ENCODE measurements at places on chromosomes 16 and 17.

- no peak for DNase-seq
Observed at GRCh38 chr16:67598527-67598926, 36.2 kb downstream of the CTCF start.

GRCh38 chr16:74291577-74292208 lies 4.9 kb upstream of the PSMD7 start:
- no peak for DNase-seq

DNA sequence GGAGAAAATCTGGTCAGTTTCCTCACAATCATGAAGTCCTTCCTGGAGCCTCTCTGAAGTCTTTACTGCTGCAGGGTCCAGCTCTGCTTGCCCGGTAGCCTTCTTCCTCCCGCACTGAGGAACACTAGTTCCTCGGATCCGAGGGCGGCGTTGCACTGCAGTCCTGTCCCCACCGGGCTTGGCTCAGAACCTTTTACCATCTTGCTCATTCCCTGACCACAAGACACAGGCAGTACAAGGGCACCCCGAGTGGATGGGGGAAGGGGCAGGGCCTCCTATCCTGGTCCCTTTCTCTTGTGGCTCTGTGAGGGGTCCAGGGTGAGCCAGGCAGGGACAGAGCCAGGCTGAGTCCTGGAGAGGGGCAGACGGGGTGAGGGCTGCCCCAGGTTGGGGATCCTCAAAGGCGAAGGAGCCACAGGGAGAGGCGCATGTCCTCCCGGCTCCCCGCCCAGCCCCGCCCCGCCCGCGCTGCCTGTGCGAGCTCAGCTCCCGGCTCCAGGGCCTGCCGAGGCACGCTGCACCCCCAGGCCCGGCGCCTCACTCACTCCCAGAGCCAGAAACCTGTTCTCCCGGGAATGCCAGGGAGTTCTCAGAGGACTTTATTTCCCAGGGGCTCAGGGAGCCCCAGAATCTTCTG lies 1.5 kb downstream of the FOXN1 start:
- no peak for DNase-seq

DNA sequence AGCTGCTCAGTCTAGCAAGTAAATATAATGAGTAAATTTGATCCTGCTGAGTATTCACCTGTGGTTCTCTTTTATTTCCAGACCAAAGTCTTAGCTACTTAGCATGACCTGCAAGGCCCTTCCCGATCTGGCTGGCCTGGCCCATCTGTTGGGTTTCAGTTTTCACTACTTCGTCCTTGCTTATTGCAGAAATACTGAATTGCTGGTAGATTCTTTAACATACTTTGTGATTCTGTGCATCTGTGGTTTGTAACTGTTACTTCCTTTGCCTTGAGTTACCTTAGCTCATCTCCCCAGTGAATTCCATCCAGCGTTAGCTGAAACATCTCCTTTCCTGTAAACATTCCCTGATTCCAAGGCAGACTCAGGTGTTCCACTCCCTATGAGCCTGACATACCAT lies 131.1 kb downstream of the PHKB start:
- DNase-seq = no peak

DNA sequence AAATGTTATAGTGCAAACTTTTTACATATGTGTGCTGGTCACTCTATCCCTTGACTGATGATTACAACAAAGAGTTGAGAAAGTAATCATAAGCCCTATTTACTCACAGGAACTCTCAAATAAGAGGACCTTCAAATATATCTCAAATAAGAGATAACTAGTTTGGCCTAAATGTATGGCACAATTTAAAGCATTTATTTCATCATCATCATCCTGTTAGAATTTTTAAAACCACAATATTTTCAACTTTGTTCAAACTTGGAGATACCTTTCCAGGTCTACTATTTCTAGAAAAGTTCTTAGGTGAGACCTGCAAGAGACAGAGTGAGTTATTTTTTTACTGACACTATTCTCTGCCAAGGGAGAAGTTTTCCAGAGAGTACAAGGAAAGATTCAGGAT lies 5.5 kb downstream of the CPPED1 start:
- no peak for DNase-seq

DNA sequence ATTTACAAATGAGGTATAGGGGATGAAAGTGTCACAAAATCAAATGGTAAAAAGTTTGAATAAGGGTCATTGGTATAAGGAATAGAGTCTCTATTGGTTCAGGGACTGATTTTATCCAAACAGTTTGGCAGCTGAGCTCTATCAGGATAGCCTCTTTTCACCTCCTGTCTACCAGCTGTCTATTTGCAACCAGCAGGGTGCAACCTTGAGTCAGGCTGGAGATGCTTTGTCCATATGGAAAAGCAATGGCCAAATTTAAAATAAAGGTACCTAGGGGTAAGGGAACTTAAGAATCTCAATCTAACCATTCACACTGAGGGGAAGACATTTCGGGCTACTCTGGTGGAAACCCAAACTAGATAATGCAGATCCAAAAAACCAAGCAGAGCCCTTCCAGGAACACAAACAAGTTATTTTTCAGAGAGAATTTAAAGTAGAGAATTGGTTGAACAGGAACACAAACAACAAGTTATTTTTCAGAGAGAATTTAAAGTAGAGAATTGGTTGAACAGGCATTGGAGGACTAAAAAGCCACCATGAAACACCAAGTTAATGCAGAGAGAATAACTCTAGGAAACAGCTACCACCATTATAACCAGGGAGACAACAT lies 12.6 kb upstream of the CA10 start:
- DNase-seq = no peak

GRCh38 chr16:81833751-81834150 lies 54.7 kb downstream of the PLCG2 start:
- no peak for DNase-seq

DNA sequence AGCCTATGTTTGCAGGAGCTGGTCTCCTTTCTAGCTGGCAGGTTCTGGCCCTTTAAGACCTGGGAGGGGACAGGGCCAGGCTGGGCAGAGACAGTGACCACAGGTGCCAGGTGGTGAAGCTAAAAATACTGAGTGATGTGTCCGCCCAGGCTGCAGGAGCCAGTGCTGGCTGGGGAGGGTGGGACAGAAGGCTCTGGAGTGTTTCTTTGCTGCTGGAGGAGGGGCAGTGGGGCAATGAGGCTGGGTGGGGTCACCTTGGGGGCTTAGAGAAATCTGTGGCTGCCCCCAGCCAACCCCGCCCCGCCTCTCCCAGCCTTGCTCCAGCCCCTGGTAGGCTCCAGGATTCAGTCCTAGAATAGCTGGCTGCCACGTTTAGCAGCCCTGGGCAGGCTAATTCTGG lies 30.4 kb upstream of the SBK1 start:
- no peak for DNase-seq

DNA sequence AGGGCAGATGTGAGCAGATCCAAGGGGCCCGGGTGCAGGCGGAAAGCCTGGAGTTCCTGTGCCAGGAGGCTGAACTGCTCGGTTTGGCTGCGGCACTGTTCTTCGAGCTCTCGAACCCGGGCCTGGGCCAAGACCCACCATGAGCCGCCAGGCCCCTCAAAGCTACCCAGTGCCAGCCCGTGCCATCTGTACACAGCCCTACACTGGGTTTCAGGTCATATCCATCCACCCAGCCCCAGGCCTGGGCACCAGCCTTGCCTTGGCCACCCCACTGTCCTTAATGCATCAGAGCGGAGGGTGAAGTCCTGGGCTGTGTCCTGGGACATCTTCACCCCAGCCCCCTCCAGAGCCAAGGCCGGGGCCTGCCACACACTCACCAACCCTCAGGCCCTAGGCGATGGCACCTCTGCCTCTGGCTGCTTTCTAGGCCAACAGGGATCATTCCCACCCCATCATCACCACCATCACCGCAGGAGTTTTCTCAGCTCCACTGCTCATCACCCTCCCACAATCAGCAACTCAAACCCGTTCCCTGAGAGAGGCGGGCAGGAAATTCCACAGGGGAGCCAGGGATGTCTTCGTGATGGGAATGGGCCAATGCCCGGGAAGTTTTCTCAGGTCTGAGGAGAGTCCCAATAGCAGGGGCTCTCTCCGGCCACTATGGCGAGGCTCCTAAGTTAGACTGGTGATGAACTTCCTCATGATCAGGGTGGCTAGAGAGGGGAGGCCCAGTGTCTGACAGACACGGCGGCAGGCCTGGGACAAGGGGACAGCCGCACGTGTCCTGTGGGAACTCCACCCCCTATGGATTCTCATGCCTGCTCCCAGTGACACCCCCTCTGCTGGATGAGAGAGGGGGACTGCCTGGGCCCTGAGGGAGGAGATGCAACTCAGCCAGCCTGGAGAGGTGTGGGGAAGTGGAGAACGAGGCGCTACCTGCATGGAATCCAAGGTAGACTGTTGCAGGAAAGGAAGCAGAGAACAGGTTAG lies 9.1 kb downstream of the TSPOAP1 start:
- no peak for DNase-seq

- no peak for DNase-seq
Observed at GRCh38 chr17:38719943-38720641, 10.0 kb upstream of the CISD3 start.

- DNase-seq = no peak
Observed at GRCh38 chr17:70405492-70406220, 236.3 kb downstream of the KCNJ2 start.

DNA sequence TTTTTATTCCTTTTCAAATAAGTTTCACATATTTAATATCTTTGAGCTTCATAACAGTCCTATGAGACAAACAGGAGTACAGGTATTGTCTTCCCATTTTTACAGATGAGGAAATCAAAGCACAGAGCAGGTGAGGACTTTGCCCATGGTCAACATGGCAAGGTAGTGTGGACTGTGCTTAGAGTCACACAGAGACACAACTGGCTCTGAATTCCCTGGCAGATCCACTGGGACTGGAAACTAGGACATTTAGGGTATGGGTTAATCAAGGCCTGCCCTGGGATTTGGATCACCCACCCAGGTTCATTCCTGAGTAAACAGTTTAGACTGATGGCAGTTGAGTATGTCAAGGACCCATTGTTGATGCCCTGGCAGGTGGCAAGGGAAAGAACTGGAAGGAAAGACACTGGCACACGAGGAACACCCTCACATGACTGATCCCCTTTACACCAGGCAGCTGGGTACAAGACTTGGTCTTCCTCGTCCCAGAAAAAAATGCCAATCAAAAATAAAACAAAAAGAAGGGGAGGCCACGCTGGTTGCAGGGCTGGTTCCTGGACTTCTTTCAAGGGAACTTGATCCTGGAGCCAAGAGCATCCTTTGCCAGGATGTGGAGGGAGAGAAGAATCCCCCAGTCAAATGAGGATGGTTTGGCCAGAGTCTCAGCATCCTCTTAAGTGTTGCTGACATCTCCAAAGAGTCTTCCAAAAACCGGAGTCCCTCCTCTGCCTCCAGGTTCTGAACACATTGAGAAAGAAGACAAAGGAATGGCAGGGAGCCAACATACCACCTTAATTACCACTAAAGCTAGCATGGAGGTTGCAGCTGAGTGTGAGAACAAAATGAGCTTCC lies 34.9 kb downstream of the CHD9 start:
- DNase-seq = no peak

GRCh38 chr17:75615301-75615700 lies 17.9 kb upstream of the SMIM5 start:
- no peak for DNase-seq

DNA sequence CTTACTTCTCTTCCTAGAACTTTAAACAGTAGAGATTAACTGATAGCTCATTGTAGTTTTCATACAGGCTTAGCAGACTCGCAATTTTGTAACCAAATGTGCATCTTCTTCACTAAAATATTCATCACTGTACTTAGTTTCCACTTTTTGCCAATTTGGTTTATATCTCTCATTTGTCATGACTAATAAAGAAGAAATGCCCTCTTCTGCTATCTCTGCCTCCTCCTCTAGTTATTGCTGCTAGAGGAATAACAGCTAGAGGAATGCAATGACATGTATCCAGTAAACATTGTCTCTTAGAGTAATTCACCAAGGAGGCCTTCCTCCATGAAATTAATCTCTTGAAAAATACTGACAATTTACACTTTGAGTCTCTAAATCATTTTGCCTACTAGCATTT lies 115.5 kb upstream of the COX10 start:
- no peak for DNase-seq

DNA sequence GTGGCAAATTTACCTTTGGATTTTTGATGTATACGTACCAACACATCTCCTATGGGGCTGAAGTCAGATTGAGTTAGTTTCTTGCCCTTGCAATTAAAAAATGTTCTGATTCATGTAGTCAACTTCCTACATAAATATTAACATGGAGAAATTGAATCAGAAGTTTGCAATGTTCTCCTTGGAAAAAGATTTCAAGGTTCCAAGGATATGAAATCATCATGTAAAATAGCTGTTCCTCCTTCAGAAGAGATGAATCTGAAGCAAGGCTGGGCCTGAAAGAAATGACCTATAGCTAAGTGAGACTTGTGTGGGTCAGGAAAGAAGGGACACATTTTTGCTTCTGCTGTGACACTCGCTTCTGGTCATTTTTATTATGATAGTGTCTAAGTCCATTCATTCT lies 131.7 kb downstream of the RGS9 start:
- no peak for DNase-seq

- no peak for DNase-seq
Observed at GRCh38 chr17:17722906-17723353, 41.7 kb downstream of the RAI1 start.

GRCh38 chr16:89253548-89254287 lies 36.2 kb downstream of the ZNF778 start:
- no peak for DNase-seq

GRCh38 chr17:68458260-68459036 lies 1.2 kb upstream of the WIPI1 start:
- DNase-seq = no peak

DNA sequence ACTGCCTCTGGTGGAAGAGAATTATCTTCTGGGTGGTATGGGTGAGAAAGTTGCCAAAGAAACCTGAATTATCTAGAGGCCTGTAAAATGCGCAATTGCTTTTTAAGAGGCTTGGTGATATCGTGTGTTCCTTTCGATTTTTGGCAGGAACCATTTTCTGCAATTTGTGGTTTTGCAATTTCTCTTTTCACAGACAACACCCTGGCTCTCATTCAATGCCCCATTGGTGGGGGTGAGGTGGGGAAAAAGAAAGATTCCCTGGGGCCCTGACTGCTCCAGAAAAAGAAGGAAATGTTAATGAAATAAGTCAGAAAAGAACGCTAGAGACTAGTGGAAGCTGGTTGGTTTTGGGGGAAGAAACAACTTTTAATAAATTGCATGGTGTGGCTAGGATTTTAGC lies 77.4 kb downstream of the ANKFN1 start:
- DNase-seq = no peak

GRCh38 chr16:49494891-49495566 lies 121.4 kb downstream of the C16orf78 start:
- DNase-seq = no peak

DNA sequence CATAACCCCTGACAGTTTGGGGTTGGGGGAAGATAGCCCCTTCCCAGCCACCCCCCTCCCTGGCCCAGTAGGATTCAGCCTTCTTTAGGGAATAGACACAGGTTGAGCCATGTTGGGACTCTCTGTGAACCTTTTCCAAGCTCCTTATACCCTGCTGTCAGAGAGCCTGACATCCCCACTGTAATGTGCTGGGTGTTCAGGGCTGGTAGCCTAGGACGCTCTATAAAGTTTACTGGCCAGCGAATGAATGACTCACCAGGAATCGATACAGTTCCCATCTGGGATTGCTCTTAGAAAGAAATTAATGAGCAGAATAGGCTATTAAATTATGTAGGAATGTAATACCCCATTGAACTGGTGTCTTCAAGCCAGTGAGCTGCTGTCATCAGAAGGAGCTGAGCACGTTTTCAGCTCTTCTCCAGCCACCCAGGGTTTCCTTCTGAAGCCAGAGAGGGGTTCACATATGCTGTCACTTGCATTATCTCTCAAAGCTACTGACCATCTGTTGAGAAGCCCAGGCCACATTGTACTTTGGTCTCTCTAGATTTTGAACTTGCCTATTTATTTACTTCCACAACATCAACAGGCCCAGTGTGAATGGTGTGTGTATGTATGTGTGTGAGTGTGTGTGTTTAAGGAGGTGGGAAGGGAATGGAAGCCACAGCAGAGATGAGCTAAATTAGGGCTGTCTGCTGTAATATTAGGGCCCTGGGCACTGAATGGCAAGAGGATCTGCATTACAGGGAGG lies 64.9 kb downstream of the SPACA3 start:
- no peak for DNase-seq

Data from stimulated activated CD8-positive, alpha-beta memory T cell treated with anti-CD3 and anti-CD28 coated beads, Interleukin-15, amount 100 ng/mL, for 4 hours (primary cell).